Retinal pigment epithelial cell (primary cell): ENCODE measurements at places on chromosomes 1 and 21.

DNA sequence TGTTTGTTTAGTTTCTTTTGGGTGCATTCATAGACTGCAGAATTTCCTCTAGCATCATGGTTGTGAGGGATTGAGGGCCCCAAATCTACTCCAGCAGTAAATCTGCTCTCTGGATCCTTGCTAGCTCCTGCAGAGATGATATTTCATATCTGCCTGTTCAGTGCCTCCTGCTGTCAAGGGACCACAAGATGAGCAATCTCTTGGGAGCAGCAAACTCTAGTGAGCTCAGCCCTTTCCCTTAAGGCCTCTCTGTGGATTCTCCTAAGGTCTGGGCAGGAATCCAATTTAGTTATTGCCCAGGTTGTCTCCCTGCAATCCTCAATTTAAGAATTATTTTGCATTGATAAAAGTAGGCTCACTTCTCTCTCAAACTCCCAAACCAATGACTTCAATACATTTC lies 76.9 kb downstream of the RGS18 start:
- DNase-seq = no peak

- DNase-seq = no peak
Measured at GRCh38 chr1:65469126-65469888, 48.8 kb downstream of the LEPR start.

DNA sequence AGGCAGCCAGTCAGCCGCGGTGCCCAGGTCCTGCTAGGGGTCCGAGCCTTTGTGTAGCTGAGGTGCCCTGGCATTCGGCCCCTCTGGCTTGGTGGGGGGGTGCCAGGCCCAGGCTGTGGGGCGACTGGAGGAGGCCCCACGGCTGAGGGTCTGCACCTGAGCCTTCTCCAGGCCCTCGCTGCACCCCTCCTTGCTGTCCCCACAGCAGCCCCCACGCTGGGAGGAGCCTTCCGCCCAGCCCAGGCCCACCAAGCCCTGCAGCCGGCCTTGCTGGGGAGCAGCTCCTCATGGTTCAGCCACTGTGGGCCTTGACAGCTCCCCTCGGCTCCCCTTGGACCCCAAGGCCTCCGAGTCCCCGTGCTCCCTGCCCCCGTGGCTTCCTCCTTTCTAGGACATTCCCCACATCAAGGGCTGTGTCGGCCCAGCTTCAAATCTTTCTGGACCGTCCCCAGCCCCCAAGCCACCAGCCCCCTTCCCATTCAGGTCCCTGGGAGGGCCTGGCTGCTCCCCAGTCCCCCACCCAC lies 67.8 kb downstream of the MORN1 start:
- DNase-seq = no peak

- DNase-seq = no peak
Measured at GRCh38 chr1:172533513-172534151, 682 bp downstream of the SUCO start.

DNA sequence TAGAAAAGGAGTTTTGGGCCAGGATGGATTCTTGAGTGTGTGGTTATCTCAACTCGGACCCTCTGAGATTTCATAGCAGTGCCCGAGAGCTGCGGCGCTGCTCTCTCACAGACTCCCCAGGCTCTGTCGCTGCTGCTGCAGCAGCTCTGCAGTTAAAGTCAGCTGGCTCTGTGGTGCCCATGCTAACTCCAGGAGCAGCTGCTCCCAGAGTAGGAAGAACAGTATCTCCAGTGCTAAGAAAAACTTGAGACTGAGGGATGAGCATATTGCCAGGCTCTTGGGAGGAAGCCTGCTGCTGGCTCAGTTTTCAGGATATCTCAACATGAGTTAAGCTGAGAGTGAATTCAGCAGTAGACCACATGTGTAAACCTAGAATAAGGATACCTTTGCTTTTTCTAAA lies 4.5 kb downstream of the LCE2D start:
- no peak for DNase-seq

GRCh38 chr1:214718724-214719123 lies 115.7 kb downstream of the CENPF start:
- no peak for DNase-seq

GRCh38 chr1:181141431-181141910 lies 53.0 kb downstream of the IER5 start:
- no peak for DNase-seq

- DNase-seq = no peak
Measured at GRCh38 chr21:44522753-44523204, 17.2 kb downstream of the KRTAP10-1 start.

GRCh38 chr1:116877141-116877818 lies 32.4 kb upstream of the PTGFRN start:
- DNase-seq = no peak

DNA sequence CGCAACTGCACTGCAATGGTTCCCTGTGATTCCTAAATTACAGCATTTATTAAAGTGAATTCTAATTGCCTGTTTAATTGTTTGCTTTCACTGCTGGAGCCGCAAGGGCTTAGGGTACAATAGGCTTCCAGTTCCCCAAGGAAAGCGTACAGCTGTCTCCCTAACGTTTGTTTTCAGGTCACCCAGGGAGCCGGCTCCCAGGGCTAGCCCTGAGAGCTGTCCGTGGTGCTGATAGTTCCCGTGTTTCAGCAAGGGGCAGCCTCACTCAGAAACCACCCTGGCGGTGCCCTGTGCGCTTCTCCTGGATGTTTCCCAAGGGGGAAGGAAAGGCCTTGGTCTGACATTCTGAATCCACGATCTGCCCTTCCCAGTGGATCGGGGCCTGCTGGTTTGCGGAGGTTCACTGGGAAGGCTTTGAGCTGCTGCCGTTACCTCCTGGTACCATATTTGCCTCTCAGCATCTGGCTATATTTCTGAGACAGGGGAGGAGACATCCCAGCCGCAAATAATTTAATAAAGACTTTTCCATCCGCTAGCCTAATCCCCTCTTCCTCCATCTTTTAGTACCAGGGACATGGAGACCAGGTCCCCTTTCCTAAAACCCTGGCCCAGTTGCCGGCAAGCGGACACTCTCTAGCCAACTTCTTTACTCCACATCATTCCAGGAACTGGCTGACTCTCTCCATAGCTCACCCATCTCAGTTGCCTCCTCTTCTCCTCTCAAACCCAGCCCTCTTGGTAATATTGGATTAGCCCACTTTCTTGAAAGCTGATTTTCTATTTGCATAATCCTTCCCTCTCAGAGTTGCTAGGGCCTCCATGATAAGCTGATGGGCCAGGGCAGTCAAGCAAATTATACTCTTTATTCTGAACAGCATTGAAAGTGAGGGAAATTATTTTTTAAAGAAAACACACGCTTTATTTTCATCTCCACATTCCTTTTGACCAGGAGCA lies 149.0 kb downstream of the IGSF21 start:
- no peak for DNase-seq

DNA sequence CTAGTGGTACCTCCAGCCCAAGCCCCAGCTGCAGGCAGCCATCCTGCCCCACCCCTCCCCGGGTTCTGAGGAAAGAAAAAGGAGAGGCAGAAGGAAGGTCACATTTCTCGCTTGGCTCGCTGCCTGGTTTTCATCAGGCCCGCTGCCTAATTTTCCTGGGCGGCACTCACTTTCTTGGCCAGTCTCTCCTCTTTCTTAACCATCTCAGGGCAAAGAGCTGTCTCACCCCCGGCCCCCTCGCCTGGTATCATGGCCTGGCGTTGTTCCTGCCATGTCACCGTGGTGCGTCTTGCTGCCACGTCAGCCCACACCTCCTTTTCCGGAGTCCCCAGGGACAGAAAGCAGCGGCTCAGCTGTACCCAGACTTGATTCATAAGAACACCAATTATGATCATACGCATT lies 26.6 kb upstream of the CASZ1 start:
- DNase-seq = no peak

- DNase-seq = no peak
Measured at GRCh38 chr1:111633736-111634247, 14.2 kb downstream of the RAP1A start.

DNA sequence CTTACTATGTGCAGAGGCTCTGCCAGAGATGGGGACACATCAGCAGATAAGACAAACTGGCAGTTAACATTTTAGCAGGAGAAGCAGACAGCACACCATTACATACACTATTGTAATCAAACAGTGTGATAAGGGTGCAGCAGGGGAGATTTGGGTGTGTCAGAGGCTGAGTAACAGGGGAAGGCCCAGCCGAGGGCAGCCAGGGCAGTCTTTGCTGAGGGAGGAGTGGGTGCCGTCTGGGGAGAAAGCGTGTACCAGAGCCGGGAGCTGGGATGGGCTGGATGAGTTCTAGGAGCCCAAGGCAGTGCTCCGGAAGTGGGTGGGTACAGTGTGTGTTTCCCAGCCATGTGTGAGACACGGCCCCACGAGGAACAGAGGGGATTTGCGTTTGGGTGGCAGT lies 31.2 kb downstream of the KCNA10 start:
- DNase-seq = no peak

DNA sequence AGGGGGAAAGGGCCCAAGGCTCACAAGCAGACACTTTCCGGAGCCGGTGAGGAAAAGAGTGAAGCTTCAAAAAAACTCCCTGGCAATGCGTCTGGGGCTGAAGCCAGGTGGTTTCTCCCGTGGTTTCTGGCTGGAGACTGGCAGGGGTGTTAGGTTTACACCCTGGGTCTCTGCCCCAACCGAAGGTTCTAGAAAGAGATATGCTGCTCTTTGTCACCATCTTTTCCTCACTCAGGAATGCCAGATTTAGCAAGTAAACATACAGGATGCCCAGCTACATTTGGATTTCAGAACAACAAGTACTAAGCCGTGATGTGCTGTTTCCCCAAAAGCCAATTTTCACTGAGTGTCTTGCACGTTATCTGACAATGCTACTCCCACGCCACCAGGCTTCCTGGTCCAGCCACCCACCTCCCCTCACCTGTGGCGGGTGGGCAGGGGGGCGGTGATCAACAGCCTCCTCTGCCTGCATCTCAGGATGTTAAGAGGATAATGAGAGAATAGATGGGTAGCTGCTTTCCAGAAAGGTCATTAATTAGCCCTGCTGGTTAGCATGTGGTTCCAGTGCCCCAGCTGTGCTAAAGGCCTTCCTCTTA lies 69.6 kb upstream of the OLIG2 start:
- DNase-seq = no peak

- no peak for DNase-seq
Measured at GRCh38 chr1:183417772-183418491, at the start of gene NMNAT2. TSS of gene NMNAT2 (minus strand) at chr1:183418380. CDS start at chr1:183418267, 113 bp downstream.

GRCh38 chr1:118388301-118388959 lies 203.4 kb upstream of the SPAG17 start:
- DNase-seq = no peak

DNA sequence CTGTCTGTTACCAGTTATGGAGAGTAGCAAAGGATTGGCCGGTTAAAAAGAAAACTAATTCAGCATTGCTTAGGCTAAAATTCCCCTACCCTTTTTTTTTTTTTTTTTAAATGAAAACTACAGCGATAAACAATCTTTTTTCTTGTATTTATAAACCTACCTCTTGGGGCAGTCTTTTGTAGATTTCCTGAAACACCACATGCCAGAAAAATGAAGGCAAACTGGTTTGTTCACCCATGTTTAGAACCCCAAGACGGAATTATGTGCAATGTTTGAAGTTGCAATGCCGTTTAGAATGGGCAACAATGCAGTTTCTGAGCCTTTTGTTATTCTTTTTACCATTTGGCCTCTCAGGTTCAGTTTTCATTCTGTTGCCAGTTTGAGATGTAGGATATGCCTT lies 59.1 kb downstream of the PRDM2 start:
- DNase-seq = no peak

GRCh38 chr21:22900490-22900889 lies 1902.3 kb downstream of the NCAM2 start:
- DNase-seq = peak; percentile 93

- no peak for DNase-seq
Measured at GRCh38 chr1:7610936-7611335, 160.2 kb upstream of the VAMP3 start.

DNA sequence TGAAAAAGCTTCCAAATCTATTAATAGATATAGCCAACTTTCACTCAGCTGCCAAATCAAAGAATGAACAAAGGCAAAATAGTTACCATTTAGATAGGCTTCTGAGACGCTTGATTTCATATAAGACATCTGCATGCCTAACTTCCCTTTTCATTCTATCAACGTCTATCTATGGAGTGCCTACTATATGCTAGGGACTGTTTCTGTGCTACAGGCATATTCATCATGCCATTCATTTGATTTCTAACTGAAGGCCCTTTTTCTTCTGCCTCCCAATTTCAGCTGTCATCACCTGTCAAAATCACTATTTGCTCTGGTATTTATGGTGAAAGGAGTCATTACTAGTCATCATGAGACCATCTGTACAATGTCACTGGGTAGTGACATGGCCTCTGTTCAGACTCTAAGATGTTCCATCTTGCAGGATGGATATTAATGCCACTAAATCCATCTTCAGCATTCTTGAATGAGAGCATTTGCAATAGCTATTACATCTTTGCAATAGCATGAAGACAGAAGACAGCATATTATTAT lies 4.3 kb upstream of the KRTAP13-1 start:
- DNase-seq = no peak

DNA sequence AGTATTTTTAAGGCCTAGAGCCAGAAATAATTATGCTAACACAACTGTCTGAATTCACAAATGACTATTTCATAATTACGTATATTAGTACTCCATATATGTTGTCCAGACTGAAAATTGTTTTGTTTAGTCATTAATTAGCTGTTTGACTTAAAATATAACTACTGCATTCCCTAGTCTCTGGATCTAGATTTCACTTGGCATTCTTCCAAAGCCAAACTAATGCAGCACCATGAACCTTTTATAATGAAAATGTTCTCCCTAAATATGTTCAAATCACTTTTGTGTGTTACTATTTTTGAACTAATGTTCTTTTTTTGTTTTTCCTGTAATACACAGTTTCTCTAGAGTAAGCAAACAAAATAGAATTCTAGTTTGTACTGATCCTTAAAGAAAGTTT lies 46.1 kb downstream of the CAMTA1 start:
- no peak for DNase-seq

DNA sequence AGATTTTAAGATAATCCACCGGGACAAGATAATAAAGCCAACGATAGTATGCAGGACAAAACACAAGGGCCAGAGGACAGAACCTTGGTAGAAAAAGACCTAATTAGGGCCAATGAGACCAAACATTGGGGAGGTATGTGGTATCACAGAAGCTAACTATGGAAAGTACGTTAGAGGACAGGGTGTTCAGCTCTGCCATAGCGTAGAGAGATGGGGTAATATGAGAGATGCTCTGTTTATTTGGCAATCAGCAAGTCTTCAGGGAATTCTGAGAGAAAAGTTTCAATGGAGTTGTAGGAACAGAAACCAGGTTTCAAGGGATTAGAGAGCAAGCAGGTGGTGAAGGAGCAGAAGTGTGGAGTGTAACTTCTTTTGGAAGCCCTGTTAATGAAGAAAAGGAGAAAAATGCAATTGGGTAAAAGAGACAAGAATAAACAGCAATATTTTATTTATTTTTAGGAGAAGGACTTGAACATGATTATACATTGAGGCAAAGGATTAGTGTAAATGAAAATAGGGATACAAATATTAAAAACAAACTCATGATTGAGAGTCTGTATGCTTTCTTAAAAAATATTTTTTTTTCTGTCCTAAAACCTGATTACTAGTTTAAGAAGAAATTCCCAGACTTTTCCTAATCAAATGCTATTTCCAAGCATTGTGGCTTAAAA lies 24.0 kb downstream of the EEIG2 start:
- DNase-seq = no peak

DNA sequence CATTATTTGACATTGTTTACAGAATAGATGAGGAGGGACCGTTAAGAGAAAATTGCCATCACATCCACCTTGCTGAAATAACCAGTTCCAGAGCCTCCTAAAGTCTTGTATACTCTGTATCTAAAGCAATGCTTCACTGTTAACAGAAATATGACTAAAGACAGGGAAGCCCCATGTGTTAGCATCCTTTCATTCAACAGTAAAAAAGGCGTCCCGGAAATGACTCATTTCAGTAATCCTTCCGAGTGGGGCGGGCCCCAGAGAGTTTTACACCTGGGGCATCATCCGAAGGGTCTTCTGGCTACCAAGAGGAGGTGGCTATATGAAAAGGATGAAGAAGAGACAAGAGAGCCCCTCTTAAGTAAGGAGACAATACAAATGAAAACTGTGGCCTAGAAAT lies 227.2 kb downstream of the SLC45A1 start:
- DNase-seq = no peak
